ENCODE measurements at places on chromosomes 5 and 9.

GRCh38 chr9:110984890-110985437 lies 53.3 kb downstream of the LPAR1 start:
- no peak for DNase-seq

DNA sequence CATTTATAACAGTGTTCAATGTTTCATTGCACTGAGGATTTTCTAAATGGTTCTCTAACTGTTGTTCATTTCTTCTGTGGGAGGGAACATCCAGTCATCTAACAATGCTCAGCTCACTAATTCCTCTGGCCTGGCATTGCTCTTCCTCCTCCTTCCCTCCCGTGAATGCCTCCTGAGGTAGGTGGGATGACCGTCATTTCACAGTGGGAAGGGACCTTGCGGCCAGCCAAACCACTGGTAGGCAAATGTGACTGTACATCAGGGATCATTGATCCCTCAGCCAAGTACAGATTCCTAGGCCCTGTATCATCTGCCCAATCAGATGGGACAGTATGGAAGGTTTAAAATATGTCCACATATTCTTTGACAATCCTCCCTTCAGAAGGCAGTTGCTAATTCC lies 23.7 kb upstream of the VDAC1 start:
- no peak for DNase-seq

GRCh38 chr9:118088090-118088489 lies 383.9 kb downstream of the TLR4 start:
- DNase-seq: no peak

DNA sequence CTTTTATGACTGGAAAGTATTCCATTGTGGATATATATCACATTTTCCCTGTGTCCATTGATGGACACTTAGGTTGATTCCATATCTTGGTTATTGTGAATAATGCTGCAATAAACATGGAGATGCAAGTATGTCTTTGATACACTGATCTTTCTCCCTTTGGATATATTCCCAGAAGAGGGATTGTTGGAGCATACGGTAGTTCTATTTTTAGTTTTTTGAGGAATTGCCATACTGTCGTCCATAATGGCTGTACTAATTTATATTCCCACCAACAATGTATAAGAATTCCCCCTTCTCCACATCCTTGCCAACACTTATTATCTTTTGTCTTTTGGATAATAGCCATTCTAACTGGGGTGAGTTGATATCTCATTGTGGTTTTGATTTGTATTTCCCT lies 54.9 kb upstream of the PITX1 start:
- DNase-seq: no peak

DNA sequence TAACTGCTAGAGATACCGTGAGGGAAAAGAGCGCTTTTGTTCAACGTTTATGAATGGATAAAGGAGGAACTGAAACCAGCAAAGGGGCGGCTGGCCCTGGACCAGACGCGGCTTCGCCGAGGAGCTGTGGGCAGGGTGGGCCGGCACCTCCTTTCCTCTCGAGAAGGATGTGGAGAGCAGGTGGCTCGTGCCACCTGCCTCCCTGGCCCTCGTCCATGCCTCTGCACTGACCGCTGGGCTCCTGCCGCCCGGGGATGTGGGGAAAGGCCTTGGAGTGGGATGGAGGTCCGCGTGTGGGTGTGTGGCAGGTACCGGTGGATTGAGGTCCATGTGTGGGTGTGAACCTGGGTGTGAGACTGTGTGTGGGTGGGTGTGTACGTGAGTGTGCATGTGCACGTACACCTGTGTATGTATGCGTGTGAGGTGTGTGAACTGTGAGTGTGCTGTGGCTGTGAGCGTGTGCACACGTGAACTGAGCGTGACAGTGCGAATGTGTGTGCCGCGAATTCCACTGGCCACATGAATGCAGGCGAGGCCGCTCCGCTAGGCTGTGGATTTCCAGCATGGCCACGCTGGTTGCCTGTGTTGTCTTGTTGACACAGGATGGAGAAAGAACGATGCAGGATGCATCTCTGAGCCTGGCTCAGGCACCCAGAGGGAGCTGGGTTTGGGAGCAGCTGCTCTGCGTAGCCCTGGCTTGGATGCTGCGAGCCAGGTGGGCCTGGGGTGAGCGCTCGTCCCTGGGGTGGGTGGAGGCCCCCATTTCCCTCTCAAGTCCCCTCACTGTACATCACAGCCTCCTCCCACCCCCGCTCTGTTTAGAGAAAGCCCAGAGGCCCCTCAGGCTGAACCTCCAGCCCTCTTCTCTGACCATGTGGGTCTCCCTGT lies 4.4 kb upstream of the CEP72 start:
- no peak for DNase-seq

GRCh38 chr9:68685770-68686169 lies 19.3 kb upstream of the PIP5K1B start:
- no peak for DNase-seq

DNA sequence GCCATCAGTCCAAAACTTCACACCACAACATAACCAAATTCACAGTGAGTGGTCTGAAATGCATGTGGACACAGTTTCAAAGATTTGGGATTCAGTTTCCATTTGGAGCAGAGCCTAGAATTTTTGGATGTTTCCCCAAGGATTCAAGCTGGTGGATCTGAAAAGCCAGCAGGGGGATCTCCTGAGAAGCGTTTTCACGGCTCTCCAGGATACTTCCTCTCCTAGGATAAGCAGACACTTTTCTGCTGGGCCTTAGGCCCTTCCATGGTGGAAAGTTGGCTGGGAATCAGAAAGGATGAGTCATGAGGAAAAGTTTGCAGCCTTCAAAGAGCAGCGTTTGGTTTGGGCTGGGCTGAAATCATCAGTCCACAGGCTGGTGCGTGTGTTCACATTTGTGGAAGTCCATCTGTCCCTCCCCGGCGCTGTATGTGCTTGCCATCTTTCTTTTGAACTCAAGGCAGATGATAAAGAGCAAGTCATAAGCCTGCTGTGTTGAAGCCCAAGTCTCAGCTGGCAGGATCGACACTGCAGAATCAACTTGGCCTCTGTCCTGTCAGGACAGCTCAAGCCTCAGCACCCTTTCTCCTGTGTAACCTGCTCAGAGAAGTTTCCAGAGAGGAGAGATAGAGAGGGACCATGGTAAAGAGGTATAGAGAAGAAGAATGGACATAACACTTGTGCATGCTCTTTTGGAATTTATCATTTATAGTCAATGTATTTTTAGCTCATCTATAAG lies 152.6 kb upstream of the MSX2 start:
- DNase-seq: no peak

DNA sequence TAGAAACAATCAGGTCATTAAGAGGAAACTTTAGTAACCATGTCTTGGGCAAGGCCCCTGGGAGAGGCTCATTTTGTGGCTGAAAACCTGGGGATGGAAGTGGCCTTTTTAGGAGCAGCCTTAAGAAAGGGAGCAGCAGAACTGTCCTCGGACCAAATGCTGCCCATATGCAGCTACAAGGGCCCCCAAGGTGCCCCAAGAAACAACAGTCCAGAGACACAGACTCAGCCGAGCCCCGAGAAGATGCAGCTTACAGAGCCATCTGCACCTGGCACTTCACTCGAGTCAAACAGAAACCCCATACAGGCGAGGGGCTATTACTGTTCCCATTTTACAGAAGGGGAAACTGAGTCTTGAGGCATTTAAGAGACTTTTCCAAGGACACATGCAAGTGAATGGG lies 58.0 kb downstream of the COL23A1 start:
- DNase-seq: no peak

- DNase-seq: peak; percentile 93
Observed at GRCh38 chr5:179697993-179698934, 503 bp upstream of the CANX start.

GRCh38 chr5:115661101-115661500 lies 35.3 kb upstream of the TMED7 start:
- no peak for DNase-seq

- DNase-seq: no peak
Observed at GRCh38 chr5:37086466-37087173, 162.6 kb downstream of the CPLANE1 start.

DNA sequence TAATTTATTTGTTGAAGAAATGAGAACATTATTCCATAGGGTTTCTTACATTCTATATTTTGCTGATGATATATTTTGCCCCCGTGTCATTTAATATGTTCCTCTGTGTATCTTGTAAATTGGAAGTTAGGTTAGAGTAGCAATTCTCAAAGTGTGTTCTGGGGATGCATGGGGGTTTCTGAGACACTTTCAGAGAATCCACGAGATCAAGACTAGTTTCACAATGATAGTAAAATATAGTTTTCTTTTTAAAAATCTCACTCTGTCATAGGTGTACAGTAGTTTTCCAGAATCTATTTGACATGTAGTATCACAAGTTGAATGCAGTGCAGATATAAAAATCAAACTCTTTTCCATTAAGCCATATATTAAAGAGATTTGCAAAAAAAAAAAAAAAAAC lies 488.6 kb upstream of the SGCD start:
- DNase-seq: no peak

DNA sequence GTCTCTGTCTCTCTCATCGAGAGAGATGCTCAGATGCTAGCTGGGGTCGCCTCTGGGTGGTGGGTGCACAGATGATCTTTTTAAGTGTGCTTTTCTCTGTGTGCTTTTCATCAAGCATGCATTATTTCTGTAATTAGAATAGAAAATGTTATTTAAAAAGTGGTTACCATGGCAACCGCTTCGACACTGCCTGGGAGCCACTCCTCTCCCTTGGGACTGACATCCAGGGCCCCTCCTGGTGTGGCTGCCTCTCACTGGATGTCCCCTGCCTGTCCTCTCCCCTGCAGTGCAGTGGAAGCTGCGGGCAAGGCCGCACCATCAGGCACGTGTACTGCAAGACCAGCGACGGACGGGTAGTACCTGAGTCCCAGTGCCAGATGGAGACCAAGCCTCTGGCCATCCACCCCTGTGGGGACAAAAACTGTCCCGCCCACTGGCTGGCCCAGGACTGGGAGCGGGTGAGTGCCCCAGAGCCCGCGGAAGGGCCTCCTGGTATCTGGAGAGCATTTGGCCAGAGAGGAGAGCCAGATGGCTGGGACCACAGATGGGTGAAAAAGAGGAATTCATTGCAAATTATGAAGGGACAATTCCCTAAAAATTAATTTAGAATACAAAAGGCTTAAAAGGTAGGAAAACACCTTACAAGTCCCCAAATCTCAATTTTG lies 34.7 kb downstream of the ADAMTSL2 start:
- DNase-seq: no peak

- no peak for DNase-seq
Observed at GRCh38 chr9:30673132-30673531, 1711.3 kb upstream of the ACO1 start.

DNA sequence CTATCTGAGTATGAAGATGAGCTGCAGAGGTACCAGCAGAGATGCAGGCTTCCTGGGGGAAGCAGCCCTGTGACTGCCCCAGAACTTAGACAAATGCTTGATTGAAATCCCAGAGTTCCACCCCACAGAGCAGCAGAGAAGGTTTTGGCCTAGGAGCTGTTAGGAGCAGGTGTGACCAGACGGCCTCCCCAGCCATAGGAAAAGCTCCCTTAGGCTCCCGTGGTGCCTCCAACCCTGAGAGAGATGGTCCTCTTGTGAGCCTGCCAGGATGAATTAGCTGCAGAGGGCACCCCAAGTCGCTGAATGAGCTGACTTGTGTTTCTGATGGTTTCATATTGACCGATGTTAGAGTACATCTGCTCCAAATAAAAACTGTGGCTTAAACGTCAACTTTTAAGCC lies 22.1 kb downstream of the NTRK2 start:
- DNase-seq: no peak

DNA sequence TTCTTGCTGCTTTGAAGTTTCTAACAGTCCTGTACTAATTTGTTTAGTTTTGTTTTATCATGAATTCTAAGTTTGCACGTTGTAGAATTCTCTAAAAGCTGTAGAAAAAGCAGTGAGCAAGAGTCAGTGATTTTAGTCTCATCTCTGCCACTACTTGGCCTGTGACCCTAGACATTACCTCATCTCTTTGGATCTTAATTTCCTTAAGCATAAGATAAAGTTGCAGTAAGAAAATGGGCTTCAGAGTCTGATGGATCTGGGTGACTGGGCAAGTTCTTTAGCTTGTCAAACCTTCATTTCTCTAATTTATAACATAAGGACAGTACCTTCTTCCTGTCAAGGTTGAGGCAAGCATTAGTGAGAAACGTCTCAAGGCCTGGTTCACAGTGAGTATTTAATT lies 247.9 kb downstream of the DMRT2 start:
- no peak for DNase-seq

DNA sequence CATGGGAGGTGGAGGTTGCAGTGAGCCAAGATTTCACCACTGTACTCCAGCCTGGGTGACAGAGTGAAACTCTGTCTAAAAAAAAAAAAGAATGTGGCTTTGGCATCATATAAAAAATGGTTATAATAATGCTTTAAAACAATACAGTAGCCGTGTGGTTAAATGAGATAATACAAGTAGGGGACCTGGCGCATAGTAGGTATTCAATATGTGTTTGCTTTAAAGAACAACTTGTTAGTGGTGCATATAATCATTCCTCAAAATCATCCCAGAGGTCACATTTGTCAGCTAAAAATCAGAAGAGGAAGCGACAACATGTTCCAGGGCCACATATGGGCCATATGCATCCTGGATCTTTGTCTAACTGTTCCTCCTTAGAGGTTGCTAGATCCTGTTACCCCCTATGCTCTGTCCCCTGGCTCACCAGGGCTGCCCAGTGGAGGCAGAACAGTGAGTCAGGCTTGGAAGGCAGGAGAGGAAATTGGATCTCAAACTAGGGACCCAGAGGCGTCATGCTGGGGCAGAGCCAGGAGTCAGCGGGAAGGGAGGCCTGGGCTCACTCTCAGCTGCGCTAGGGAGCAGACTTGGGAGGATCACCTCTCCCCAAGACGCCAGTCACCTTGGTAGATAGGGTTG lies 27.7 kb downstream of the LHX6 start:
- DNase-seq: no peak

DNA sequence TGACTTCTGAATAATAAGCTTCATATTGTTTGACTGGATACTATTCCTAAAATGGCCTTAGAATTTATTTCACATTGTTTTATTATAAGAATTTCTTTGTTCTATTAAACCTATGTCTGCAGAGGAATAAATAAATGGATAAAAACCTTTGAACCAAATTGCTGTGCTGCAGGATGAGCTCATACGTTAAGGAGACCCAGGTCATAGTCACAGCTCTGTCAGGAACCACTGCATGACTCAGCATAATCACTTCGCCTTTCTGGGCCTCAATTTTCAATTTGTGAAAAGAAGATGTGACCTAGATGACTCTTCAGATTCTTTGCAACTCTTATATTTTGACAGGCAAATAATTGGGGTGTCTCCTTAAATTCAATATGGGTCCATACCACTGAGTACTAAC lies 36.7 kb upstream of the HMHB1 start:
- no peak for DNase-seq

GRCh38 chr5:42506662-42507061 lies 83.4 kb downstream of the GHR start:
- no peak for DNase-seq

DNA sequence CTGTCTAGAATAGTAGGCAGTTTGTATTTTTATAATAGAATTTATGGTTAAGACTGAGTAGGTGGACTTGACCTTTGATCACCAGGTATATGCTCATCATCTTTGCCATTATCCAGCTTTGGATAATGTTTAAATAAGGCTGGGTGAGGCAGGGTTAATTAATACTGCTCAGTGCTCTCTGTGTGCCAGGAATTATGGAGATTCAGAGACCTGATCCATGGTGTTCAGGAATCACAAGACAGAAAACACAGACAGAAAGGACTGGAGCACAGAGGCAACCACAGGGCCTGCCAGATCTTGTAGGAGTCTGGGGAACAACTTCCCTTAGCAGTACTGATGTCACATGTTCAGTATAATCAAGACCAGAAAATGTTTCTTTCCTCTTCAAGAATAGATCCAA lies 186.3 kb upstream of the ADCY2 start:
- no peak for DNase-seq

- DNase-seq: no peak
Observed at GRCh38 chr9:14380061-14380836, 66.3 kb upstream of the NFIB start.

- no peak for DNase-seq
Observed at GRCh38 chr9:113501129-113501686, 37.7 kb downstream of the RGS3 start.

GRCh38 chr9:82088591-82088990 lies 100.0 kb downstream of the SPATA31D1 start:
- no peak for DNase-seq

All from NCI-H526 treated with DMSO at 0.1 percent for 48 hours (cell line).